ENCODE measurements at places on chromosomes 12 and 14.

DNA sequence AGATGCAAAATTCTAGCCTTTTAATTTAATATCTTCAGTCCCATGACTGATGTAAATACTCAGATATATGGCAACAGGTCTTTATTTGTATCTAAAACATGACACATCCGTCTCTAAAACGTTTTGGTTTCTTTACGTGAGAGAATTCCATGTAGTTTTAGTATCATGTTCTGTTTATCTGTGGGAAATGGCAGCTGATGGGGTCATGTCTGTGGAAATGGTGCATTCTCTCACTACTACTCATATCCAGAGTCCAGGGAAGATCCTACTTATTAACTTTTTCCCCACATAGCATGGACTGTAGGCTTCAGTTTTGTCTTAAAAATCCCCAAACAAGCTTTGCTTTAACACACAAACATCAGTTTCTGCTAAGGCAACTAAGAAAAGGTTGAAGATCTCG lies 53.8 kb downstream of the SPTLC2 start:
- no peak for DNase-seq

- DNase-seq, result no peak
These were observed 97.0 kb downstream of the ZFC3H1 start for GRCh38 chr12:71566655-71567054.

- peak; percentile 83 for DNase-seq
These were observed 29.0 kb downstream of the CHGA start for GRCh38 chr14:92951912-92952471.

DNA sequence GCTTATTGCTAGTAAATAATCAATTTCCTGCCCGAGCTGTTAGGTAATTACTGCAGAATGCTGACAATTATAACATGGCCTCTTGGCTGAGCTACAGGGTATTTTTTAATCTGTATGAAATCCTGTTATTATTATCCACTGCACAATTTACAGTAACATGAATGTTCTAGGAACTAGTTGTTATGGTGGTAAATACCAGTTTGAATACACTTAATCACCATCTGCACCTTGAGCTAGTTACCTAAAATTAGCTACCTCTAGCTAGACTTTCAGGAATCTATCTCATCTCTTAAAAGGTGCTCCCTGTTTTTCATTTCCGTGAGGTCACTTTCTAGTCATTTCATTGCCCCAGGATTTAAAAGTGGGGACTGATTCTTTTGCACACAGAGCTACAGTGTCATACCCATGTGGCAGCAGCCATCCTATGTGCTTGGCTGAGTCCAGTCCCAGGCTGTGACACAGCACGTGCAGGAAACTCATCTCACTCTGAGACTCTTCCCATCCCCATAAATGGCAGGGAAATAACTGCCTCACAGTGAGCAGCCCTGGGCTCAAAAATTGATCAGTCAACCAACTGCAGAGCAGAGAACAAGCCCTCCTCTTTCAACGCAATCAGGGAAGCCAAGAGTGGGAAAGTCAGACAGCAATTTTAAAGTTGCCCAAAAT lies 37.6 kb downstream of the DCP1B start:
- no peak for DNase-seq

DNA sequence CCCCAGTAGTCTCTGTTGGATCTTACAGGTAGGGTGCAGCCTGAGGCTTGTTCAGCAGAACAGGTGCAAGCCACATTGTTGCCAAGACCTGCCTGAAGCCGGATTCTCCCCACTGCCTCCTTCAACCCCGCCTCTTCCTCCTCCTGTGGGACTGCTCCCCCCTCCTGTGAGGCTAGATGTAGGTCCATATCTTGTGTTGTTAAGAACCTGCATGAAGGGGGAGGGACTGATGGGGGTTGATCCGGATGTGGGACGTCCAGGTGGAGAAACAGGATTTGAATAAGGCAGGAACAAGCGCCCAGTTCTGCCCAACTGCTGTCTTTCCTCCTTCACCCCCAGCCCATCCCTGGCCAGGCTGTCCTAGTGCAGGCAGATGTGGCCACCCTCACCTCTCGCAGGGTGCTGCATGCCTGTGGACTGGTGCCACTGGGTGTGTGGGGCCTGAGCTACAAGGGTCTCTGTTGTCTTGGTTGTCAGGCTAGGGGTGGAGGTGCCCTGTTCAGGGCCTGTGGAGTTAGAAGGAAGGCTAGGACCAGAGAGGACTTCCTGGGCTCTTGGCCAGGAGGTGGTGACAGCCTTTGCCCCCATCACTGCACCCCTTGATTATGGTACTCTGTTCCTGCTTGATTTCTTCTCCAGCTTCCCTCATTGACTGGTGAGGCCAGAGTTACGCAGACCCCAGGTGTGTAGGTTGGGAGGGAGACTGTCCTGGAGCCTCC lies 1.4 kb downstream of the NR4A1 start:
- peak; percentile 45 for DNase-seq
